ENCODE measurements at places on chromosomes 12 and 14. TPM values are rescaled to one million over a fixed set of nuclear protein-coding genes. Genes with fewer than 3 reads are reported as not detected.

Gene RIN3
- 10.7 TPM for total RNA-seq

GRCh38 chr12:27982385-27982784 is 9.9 kb upstream of the PTHLH start:
- DNase-seq: no peak

Gene TAS2R14
- 4.2 TPM for total RNA-seq

DNA sequence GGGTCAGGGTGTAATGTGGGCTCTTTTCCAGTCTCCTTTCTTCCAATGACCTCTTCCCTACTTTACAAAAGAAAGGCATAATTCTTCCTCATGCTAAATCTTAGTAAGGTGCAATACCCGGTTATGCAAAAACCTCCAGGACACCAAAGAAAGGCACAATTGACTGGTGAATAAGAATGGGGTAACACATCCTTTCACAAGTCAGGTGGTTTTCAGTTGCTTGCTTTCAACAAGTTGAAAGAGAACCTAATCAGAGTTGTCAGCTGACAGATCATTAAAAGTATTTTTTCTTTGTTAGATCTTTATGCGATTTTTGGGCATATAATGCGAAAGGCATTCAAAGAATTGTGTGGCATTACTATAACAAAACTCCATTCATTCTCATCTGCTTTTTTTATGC is 1.3 kb upstream of the AEBP2 start:
- DNase-seq: no peak

- DNase-seq: no peak
Observed at GRCh38 chr14:79992407-79993198, 218.7 kb downstream of the DIO2 start.

- DNase-seq: peak; percentile 64
Observed at GRCh38 chr14:96098309-96098998, 59.3 kb downstream of the C14orf132 start.

DNA sequence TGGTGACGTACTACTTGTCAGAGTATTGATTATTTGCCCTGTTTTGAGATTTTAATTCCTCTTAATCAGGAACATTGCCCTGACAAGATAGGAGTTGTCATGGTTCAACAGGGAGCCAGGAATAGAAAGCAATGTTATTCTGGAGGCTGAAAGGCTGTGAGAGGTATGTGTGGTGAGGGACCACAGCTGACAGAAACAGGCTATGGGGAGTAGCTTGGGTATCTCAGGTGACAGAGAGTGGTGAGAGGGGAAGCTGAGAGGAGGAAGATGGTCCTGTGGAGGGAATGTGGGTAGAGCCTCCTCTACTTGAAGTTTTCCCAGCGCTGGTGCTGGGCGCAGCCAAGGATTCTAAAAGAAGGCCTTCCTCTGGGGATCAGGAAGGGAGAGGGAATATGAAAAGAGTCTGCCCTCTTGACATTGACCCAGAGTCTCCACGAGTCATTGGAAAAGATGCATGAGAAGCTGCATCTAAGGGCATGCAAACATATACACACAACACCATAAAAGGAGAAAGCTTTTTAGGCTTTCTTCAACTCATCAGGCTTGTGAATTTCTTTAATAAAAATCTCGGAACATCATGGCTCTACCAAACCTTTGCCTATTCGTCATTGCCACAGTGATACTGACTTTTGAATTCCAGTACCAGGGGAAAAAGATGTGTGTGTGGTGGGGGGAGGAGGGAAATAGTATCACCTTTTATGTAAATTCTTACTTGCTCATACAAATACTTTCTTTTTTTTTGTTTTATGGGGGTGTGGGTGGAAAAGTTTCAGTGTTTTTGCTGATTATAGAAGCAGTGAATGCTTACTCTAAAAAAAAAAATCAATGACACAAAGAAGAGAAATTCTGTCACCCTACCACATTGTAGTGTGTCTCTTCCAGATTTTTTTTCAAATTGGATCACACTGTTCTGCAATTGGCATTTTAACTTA is 39.9 kb upstream of the DHRS7 start:
- no peak for DNase-seq

GRCh38 chr12:42145197-42145549 is 499 bp upstream of the GXYLT1 start:
- no peak for DNase-seq

Gene SLC38A6
- 6.6 TPM for total RNA-seq

DNA sequence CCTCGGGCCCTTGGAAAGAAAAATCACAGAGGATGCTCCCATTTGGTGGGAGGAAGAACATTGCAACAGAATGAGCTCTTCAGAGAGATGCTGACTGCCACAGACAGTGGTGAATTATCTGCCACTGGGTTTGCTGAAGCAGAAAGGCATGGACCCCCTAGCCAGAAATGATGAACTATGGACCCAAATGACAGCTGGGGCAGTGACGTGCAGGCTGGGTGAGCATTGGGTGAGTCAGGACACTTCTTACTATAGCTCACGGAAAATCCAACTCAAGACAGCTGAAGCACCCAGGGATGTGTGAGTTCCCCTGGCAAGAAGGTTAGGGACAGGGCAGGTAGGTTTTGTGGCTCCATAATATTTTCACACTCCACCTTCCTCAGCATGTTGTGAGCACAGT is 993.2 kb downstream of the BCL11B start:
- DNase-seq: no peak

DNA sequence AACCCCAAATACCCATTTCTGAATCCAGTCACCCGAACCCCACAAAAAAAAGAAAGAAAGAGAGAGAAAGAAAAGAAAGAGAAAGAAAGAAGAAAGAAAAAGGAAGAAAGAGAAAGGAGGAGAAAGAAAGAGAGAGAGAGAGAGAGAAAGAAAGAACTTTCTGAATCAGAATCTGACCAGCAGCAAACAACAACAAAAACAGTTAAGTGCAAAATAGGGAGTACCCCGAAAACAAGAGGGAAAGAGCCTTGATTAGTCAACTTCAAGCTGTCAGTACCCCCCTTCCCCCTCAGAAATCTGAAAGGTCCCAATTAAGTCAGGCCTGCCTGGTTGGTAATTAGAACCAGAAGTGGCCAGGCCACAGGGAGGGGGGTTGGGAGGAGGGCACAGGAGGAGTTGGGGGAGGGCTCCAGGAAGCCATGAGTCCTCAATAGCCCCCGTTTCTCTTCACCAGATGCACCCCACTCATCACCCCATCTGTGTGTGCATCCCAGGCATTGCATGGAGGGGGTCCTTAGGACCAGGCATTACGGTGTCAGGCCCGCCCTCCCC is 9.8 kb downstream of the RARG start:
- no peak for DNase-seq

DNA sequence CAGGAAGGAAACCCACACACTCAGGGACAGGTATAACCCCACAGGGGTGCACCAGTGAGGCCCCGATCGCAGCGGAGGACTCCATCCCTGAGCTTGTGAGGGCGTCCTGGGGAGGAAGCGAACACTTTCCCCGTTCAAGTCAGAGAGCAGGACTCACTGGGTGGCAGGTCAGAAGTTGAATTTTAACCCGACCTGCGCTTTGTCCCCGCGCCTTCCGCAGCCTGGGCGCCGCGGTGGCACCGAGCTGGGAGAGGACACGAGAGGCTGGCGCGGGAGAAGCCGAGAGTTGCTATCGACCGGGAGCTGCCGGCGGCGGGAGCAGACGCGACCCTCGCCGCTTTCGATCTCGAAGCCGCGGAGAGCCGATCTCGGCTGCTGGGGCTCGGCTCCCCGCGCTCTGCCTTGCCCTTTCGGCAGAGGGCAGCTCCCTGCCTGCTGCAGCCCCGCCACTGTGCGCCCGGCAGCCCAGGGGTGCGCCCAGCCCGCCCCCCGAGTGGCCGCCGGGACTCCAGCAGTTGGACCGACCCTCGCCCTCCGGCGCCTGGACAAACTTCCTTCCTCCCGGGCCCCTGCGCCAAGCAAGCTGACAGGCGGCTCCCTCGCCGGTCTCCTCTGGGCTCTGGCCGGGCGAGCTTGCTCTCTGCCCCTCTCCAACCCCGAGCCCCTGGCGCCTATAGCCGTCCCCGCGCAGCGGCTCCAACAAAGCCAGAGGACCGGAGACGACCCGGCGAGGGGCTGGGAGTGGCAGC is 918 bp downstream of the LIN7A start:
- peak; percentile 88 for DNase-seq

GRCh38 chr12:9619411-9620179 is 11.9 kb upstream of the KLRB1 start:
- no peak for DNase-seq

Gene IKZF4
- 2.2 TPM for total RNA-seq

DNA sequence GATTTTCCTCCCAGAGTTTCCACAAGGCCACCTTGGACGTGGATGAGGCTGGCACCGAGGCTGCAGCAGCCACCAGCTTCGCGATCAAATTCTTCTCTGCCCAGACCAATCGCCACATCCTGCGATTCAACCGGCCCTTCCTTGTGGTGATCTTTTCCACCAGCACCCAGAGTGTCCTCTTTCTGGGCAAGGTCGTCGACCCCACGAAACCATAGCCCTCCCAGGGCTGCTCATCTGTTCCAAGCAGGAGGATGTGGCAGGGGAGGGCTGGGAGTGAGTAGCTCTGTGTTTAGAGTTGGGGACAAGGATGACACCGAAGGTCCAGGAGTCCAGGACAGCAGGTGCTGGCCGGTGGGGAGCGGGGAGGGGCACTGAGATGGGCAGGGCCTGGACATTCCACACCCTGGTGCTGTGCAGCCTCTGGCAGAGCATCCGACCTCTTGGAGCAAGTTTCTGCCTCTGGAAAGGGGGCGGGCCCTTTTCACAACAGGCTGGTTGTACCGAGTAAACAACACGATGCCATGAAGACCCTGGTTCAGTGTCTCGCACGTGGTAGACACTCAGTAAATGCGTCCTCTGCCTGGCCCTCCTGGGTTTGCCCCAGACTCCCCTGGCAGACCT is 8.2 kb downstream of the SERPINA4 start:
- peak; percentile 95 for DNase-seq

Gene KCNH3
- 0.09 TPM for total RNA-seq

DNA sequence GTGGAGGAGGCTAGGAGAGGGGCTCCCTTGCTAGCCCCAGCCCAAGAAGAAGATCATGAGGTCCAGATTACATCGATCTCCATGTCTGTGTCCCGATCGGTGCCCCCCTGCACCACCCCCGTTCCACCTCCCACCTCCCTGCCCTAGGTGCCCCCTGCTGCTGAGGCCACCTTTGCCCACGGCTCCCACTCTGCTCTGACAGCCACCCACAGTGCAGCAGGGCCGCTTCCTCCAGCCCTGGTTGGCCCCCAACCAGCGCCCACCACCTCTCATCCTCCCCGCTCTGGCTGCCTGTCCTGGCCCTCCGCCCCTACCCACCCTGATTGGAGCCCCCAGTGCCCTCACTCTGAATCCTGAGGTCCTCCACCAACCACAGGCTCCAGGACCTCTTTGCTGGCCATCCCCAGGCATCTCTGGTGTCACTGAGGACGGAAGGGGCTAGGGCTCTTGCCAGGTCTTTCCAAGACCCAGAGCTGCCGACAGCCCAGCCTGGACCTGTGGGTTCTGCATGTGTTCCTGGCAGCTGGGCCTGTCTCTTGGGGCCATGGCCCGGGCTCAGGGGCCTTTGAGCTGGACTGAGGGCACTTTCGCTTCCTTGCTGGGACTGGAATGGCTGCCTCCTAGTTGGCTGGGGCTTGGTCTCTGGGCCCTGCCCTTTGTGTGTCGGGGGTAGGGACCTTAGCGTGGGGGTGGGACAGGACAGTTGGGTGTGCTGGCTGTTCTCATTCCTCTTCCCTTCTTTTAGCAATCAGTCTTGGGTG is 7.2 kb upstream of the PLXNC1 start:
- no peak for DNase-seq

Gene GRIP1
- total RNA-seq: not detected

DNA sequence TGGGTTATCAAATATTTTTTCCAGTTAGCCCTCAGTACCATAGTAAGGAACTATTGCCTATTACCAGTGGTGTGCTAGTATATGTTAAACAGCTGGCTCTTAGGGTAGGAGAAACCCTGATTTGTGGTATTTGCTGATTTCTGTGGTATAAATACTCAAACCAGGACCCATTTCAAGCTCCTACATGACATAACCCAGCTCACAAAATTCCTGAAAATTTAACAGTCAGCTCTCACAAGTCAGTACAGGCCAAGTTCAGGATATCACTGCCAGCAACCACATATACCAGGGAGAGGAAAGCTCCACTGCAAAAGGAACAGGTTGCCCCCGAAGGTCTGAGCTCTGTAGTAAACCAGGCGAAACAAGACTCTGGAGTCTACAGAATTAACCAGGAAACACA is 315.3 kb downstream of the NOVA1 start:
- DNase-seq: no peak

DNA sequence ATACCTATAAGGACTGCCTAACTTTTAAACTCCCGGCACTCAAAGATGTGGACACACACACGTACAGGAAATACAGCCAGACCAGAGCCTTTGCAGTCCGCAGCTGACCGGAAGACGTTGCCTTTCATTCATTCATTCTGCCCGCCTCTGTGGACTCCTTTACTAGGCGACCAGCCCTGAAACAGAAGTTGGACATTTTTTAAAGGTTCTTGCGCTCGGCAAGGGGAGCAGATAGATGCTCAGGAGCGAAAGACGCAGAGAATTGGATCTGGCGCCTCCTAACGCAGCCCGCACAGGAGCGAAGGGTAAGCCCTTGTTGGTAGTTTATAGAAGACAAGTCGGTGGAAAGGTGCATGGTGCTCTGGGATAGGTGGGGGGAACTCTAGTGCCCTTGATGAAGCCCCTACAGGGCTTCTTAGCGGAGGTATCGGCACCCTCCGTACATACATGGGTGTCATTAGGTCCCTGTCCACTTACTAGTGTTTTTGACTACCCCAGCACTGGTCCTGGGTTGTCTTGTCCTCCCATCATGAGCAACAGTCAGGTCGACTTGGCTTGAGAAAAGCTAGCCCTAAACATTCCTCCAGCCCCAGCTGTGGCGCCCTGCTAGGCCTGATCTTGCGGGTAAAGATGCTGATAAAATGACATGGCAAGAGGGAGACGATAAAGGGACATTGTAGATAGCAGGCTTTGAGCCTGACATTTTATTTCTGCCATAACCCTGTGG is at the start of gene KDM2B:
Gene KDM2B, minus strand, starts transcription at position 65 of the 727 bp plus-strand sequence. CDS start 112 bp downstream, outside the sequence.
- DNase-seq: no peak

DNA sequence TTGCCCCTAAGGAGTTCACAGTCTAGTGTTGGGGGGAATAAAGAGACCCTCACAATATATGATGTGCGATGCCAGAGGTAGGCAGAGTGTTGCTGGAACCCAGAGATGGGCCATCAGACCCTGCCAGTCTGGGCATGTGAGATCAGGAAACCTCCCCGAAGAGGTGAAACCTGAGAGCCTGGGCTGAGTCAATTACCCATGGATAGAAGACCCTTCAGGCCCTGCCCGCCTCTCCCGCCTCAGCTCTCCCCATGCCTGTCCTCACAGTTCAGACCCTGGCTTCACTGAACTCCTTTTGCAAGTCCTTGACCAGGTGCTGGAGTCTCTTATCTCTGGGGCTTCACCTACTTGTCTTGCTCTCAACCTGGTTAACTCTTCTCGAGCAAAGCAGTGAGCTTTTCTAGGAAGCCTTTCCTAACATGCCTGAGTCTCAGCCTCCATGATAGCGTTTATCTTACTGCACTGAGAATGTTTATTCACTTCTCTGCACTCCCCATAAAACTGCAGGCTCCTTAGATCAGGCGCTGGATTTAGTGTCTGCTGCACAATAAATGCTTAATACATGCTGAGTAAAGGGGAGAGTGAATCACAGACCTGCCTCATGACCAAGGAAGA is 19.6 kb downstream of the ALDH1L2 start:
- DNase-seq: no peak

Gene DACT1
- total RNA-seq: 1.5 TPM

GRCh38 chr12:70948236-70948975 is 27.9 kb upstream of the PTPRR start:
- DNase-seq: no peak

Gene PIP4K2C
- 11.3 TPM for total RNA-seq

Measured in right lobe of liver (tissue), 6 donors.